Stimulated activated CD8-positive, alpha-beta memory T cell treated with anti-CD3 and anti-CD28 coated beads, Interleukin-12 subunit alpha, Interleukin-12 subunit beta, amount 100 ng/mL, for 4 hours (primary cell): ENCODE measurements at places on chromosomes 2 and 18.

DNA sequence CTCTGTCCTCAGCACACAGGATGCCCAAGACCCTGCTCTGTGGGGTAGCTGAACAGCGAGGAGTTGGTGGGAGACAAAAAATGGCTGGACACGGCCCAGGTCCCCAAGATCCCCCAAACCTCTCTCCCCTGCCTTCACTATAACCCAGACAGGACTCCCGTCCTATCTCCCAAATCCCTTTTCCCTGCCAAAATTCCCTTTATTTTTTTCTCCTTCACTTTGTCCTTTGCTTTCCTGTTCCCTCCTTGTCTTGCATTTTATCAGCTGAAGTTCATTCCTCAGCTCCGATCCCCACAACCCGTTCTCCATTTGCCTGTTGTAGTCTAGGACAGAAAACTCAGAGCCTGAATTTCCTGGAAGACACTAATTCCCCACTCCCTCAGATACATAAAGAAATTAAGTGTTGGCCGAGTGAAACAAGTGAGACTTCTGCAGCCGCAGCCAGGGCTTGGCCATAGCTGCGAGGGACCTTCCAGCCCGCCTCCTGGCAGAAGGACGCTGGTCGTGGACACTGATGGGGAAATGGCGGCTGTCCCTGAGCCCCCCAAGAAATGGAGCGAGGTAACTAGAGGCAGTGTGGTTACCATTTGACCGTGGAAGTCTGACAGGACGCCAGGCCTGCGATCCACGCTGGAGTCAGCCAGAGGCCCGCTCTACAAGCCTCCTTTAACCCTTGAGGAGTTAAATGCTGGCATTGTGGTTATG, 173.6 kb downstream of the BCL2 start:
- no peak for DNase-seq

DNA sequence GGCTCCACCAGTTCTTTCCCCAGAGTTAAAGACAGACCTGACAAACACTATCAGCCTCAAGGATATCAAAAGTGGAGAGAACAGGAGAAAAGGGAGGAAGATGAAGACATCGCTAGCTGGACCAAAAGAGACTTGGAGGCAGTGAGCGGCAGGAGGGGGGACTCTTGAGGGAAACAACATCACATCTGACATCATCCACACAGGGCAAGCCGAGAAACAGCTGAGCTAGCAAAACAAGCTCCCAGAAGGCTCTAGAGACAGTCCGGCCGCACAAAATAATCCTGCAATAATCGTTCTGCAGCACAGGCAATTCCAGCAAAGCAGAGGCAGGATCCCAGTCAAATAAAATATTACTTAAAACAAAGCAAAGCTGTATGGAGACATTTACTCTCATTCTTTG, 239.8 kb downstream of the EN1 start:
- DNase-seq: no peak

GRCh38 chr2:145547620-145548019, 1027.7 kb upstream of the ZEB2 start:
- no peak for DNase-seq

GRCh38 chr2:160388464-160389263, 104.9 kb downstream of the RBMS1 start:
- no peak for DNase-seq

GRCh38 chr2:64422466-64422865, 31.5 kb upstream of the LGALSL start:
- no peak for DNase-seq

DNA sequence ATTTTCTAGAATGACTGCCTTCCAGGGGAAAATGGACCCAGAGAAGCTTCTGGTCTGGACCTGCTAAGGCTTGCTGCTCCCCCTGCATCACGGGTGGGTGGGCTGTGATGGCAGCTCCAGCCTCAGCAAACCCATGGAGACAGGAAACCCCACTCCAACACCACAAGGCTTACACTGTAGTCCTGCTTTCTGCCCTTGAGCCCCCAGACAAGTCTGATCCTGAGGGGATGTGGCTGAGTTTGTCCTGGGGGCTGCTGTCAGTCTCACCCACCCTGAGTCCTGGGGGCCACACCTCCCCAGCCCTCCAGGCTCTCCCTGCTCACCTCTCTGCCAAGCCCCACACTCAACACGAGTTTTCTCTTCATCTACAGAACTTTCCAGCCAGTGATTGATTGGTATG, 279.4 kb downstream of the EIPR1 start:
- DNase-seq: no peak

GRCh38 chr2:120719491-120719890, 16.2 kb upstream of the GLI2 start:
- DNase-seq: no peak

DNA sequence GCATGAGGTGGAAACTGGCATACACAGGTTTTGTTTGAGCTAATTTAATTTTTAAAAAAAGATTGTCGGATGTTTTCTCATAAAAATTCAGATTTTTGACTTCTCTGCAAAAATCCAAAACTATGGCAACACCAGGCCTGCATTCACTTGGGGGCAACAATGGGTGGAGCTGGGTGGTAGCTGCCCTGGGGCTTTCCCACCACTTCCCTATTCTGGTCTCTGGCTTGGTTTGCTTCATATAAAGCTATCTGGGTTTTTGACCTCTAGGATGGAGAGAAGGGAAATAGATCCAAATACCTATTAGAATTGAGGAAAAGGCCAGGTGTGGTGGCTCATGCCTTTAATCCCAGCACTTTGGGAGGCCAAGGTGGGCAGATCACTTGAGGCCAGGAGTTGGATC, 5.5 kb upstream of the CYP27A1 start:
- no peak for DNase-seq

GRCh38 chr2:72833084-72833714, 7.4 kb upstream of the EXOC6B start:
- DNase-seq: no peak

GRCh38 chr2:67272195-67272594, 124.9 kb upstream of the ETAA1 start:
- no peak for DNase-seq

DNA sequence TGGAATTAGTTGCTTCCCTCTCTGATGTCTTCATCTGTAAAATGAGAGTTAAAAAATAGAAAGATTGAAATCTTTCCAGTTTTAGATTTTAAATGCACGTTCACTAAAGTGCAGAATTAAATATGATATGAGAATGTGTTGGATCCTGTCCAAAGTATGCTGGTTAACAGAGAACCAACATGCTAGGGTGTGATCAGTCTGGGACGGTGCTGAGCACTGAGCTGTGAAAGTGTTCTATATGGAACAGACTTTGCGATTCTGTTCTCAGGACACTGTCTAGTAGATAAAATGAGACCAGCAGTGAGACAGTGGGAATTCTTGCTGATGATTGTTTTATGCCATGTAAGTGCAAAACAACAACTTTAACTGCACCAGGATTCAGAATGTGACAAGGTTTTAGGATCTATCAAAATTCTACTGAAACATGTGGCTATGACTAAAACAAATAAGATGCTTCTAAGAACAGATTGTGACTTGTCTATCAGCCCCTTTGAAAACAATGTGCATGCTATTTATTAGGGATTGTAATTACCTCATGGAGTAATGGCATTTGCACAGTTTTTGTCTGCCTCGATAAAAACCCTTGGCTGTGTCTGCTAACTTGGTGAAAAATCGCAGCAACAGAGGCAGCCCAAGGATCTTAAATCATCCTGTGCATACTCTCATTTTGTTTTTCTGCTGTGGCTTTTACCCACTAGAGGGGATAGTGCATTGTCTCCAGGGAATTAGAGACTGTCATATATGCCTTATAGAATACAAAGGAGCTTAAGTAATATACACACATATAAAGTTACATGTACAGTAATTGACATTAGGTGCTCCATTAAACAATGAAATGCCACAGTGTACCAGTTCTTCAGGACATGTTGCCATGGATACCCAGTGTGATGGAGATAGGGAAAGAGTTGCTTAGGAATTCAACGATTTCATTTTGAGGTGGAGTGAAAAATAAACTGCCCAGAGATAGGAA, 55.1 kb downstream of the MAP3K20 start:
- DNase-seq: no peak

DNA sequence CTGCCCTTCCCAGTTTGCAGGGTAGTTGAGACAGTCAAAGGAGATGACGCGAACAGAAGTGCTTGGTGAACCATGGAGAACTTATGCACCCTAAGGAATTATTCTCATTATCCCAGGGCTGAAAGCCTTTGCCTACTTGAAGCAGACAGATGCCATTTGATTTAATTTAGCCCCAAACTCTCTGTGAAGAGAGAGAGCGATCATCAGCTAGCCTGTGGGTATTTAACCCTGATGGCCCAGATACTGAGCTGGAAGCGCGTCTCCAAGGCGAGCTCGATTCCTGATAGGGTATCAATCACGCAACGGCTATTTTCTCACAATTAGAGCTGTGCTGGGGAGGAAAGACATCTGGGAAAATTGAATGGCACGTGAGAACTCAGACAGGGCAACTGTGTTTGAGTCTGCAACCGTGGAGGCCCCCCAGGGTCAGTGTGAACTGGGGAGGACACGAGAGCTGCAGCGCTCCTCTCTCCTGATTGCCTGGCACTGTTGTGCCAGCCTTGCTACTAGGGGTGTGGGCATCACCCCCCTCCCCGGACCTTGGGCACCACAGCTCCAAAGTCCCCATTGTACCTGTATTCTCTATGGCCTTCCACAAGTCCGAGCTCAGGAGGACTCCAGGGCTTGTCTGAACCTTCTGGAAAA, 73.2 kb downstream of the CAPN13 start:
- DNase-seq: no peak

DNA sequence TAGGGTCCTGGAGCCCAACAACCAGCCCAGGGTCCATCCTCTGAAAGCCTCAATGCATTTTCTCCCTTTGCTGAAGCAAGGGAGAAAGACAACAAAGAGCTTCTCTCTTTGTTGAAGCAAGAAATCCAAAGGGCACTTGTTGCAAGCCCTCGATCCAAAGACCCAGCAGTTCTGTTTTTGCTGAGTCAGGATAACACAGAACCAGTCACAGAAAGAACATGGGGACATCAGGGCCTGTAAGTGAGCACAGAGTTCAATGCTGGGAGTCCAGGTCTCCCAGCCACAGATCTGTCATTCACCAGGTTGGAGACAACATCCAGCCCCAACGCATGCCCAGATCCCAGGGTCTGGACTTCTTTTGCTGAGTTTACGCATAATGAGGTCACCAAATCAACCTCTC, 315.8 kb upstream of the KLHL29 start:
- DNase-seq: no peak

DNA sequence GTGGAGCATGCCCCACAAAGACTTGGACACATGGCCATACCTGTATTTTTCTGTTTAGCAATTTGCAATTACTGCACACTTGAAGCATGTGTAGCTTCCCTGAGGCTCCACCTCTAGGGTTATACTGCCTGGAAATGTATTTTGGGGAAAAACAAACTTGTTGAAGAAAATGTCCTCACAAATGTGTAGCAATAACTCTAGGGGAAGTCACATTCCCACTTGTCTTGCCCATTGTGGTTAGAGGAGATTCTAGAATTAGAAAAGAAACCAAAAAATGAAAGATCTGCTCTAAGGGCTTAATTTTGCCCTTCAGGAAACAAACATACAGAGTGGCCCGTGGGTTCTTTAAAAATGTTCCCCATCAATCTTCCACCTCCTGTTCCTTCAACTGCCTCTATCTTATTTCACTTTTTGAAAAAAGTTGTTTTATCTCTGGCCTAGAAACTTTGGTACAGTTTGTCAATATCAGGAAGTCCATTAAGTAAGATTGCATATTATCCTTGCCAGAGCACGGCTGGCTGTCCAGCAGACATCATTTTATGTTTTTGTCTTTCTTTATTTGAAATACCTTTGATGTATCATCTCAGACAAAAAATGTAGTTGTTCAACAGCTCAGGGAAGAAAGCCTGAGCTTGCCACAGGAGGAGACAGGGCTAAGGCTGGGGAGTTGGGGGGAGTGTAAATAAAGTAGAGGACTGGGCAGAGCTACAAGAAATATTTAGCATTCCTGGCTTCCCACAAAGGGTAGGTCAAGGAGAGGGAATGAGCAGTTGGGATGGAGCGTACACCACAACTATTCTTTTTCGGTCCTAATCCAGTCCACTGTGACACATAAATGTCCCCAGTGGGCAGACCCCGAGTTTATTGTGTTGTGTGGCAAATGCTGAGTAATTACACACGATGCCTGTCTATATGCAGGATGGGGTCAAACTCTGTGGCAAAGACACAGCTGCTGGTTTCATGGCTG, 96.8 kb upstream of the CDC42EP3 start:
- no peak for DNase-seq

DNA sequence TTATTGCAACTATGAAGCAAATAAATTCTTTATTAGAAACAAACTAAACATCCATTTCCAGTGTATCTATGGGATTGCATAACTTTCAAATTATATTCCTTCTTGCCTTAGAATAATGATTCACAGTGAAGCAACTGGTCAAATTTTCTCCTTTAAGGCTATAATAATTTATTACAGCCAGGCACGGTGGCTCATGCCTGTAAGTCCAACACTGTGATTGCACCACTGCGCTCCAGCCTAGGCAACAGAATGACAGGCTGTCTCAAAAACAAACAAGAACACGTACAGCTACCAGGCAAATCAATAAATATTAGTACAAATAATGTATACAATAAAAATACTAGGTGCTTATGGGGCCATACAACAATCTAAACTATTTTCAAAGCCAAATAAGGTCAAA, 1416.2 kb downstream of the LRP1B start:
- no peak for DNase-seq

- no peak for DNase-seq
Observed at GRCh38 chr2:201223089-201224073, 37.0 kb upstream of the CASP8 start.

DNA sequence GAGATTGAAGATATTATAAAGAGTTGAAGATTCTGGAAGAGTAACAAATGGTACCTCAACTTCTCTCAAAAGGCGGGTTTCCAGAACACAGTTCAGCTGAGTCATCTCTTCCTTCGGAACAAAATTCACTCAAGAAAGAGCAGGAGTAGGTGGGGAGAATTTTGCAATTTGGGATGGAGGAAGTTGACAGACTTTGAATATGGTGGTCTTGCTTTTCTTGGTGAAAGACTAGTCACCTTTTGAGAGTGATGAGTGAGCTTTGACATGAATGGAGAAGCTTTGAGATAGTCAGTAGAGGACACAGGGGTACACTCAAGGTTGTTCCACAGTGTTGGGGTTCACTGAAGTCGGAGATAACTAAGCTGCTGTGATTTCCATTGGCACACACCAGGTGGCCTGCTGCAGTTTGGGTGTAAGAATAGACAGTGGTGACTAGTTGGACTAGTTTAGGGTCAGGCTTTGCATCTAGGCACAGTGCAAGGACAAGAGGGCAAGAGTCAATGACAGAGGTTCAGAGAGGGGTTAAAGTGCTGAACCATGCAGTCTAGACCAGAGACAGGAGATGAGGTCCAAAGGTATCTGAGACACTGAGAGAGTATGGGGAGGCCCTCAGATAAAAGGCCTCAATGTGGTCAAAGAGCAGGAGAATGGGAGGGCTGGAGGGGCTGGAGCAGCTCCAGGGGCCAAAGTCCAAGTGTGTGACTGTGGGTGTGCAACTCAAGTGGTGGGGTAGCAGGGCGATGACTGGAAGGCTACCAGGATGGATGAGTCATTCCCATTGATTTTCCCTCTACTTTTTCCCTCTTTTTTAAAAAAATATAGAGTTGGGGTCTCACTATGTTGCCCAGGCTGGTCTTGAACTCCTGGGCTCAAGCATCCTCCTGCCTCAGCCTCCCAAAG, 7.7 kb downstream of the CCL20 start:
- DNase-seq: no peak
